ENCODE measurements at places on chromosomes 6 and 20.

DNA sequence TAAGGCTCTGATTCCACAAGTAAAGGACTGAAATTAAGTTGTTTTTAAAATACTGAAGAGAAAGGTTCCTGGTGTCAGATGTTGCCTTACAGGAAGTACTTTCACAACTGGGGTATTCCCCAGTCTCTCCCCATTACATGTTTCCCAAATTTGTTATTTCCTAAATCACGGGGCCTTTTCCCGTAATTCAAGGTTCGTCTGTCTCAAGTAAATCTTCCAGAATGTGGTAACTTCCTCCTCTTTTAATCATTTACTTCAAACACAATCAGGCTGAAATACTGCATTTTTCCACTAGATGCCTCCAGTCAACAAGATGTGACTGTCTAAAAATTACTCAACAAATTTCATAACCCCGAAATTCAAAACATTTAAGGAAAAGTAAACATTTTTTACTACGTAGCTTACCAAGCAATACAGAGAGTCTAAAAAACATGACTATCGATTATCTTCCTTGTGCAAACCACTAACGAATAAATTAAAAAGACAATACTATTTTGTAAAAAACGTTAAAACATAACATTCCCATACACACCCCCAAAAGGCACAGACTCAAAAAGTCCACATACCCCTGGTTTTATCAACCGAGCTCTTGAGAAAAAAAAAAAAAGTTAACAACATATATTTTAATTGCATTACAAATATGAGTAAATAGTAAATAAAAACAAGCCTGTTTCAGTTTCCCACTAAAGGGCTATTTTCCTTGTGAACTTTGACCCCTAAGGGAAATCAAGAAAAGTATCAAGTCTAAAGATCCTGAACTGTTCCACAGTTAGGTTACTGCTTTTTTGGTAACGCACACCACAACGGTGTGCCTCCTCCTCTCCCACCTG is 1.7 kb downstream of the SOD2 start:
- DNase-seq: peak; percentile 97

GRCh38 chr20:50357783-50358161 is 152.4 kb upstream of the PTPN1 start:
- no peak for DNase-seq

GRCh38 chr6:113591896-113592827 is 265.0 kb upstream of the MARCKS start:
- peak; percentile 55 for DNase-seq

DNA sequence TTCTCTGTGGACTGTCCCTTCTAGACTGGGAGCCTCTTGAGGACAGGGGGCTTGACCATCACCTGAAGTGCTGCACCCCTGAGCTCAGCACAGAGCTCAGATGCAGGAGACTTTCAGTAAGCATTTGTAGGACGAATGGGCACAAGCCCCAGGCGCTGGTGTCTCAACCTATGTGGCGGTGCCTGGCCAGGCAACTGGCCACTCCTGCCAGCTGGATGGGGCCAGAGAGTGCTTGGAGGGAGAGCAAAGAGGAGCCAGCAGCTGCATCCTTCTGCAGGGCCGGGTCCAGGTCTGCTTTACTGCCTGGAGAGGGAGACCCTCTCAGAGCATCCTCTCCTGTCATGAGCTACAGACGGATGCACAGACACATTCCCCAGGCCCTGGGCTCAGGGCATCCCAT is 4.5 kb downstream of the PHACTR3 start:
- no peak for DNase-seq

GRCh38 chr6:142827991-142828390 is 117.0 kb downstream of the HIVEP2 start:
- no peak for DNase-seq

- no peak for DNase-seq
Observed at GRCh38 chr6:167702241-167702827, 124.4 kb upstream of the AFDN start.

DNA sequence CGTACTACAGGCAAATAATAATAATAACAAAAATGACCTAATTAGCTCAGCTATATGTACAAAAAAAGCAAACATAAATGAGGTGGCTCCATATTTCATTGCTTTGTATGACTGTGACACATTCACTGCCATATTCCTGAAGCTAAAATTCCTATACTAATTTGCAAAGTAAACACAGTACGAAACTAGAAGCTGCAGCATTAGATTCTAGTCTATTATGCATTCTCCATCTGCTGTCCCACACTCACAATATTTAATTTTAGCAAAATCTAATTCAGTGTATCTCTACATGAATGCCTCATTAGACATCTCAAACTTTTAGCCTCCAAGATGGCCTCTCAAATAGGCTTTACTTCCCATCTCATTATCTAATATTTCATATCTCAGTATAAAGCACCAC is 55.1 kb downstream of the ATG5 start:
- no peak for DNase-seq

- DNase-seq: peak; percentile 30
Observed at GRCh38 chr6:157891544-157892362, 68.7 kb downstream of the SNX9 start.

- DNase-seq: no peak
Observed at GRCh38 chr6:167345348-167345747, 20.5 kb downstream of the TTLL2 start.

- no peak for DNase-seq
Observed at GRCh38 chr20:4763261-4763660, 41.6 kb downstream of the PRND start.

GRCh38 chr6:75849329-75850025 is 100.4 kb downstream of the MYO6 start:
- DNase-seq: no peak

DNA sequence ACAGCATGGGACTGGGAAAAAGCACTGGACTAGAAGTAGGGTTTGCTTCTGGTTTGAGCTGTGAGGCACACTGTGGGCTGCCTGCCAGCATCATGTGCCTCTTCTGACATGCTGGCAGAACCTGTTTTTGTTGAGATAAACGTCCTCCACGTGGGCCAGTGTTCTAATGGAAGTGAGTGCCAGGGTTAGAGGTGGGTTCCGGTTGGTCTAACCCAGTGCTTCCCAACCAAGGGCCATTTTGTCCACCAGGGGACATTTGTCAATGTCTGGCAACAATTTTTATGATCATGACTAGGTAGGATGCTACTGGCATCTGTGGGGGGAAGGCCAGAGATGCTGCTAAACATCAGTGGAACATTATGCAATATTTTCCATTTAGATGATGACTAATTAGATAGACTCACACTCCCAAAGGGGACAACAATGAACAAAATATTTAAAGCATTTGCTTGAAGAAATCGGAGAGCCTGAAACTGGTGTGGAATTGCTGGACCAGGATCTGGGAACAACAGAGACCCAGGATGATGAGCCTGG is 7.8 kb upstream of the APMAP start:
- DNase-seq: peak; percentile 78

DNA sequence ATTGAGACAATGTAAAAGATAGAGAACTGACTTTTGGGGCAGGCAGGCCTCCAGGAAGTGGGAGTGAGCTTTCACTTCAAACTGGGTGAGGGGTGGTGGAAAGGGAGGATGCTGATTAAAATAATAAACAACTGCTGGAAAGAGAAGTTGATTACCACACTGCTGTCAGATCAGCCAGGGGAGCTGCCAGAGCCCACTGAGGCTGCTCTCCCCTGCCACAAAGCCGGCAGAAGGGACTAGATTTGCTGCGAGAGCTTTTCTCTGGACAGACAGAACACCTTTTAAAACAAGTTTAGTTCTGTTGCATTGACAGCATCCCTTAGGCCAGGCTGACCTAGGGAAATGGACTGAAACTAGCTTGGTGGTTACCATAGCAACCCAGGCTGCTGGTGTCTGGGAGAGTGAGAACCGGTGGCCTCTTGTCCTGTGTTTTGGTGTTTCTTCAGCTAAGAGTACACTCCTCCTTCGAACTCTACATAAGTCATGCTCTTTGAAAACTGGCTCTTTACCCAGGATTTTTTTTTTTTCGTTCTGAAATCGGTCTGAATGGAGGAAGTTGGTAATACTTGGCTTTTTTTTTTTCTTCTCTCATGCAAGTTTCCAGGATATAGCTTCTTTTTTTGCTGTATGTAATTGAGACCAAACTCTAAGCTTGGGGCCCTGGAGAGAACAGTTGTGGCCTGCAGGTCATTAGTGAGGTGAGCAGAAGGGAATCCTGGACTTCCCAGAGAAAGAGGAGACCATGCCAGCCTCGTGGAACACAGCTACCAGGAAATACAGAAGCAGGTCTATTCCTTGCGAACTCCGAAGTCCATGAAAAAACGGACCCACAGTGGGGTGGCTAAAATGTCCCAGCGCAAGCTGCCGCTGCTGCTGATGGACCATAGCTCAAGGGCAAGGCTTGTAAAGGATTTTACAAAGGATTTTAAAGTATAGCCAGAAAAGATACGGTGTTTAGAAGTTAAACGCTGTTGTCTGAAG is 374.4 kb downstream of the UTRN start:
- peak; percentile 68 for DNase-seq

DNA sequence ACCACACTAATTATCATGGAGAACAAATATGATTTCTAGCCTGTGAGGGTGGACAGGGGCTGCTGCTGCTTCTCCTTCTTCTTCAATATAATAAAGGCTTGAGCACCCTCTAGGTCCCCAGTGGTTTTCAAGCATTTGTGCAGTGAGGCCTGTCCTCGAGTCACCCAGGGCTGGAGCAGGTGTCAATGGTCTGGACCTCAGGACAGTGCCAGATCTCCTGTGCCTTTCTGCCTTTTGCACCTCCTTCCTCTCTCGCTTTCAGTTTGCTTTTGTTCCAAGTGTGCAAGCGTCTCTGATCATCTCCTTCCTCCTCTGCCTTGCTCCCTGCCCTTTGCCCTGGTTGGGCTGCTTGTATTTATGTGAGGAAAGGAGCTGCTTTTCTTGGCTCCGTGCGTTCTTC is 152.2 kb upstream of the SYNDIG1 start:
- DNase-seq: no peak

GRCh38 chr6:52019092-52019491 is 68.3 kb downstream of the PKHD1 start:
- no peak for DNase-seq

GRCh38 chr20:5719861-5720403 is 30.3 kb upstream of the SHLD1 start:
- DNase-seq: peak; percentile 68

GRCh38 chr6:136701045-136701444 is 91.2 kb downstream of the MAP3K5 start:
- no peak for DNase-seq

GRCh38 chr6:142637624-142638351 is 307.2 kb downstream of the HIVEP2 start:
- DNase-seq: no peak

DNA sequence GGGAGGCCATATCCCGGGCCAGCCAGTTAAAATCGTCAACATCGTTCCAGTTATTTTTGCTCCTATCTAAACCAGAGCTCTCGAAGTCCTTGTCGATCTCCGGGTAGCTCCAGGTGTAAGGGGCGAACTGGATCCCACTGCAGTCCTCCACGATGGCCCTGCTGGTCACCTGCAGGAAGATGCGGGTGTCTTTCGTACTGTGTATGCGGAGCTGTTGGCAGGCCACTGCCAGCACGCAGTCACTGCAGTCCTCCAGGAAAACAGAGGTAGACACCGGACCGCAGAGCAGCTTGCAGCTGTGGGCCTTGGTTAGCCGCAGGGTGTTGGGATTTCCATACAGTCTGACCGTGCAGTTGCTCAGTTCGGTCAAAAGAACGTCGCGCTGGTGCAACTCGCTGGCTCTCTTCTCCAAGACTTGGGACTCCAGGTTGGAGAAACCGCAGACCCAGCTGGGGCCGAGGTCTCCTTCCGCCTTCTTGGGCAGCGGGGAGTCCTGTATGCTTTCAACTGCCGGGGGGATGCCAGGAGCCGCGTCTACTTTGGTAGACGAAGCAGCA is 742 bp downstream of the TBCC start:
- peak; percentile 61 for DNase-seq

DNA sequence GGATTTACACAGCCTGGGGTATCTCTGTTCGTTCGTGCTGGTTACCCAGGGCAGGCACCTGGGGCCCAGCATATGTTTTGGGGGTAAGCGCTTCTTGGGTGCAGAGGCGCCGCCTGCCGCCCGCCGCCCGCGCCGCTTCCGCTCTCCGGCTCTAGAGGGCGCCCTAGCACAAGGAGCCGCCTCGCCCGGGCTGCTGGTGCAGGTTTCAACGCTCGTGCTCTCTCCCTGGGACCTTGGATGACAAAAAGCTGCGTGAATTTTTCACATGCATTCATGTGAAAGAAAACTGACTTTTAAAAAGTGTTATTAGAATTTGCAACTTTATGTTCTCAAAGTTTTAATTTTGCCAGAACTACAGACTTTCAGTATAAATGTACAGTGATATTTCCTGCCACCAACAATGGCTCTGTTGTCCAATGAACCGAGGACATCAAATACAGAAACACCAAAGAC is 32.5 kb downstream of the PRR18 start:
- DNase-seq: peak; percentile 31

DNA sequence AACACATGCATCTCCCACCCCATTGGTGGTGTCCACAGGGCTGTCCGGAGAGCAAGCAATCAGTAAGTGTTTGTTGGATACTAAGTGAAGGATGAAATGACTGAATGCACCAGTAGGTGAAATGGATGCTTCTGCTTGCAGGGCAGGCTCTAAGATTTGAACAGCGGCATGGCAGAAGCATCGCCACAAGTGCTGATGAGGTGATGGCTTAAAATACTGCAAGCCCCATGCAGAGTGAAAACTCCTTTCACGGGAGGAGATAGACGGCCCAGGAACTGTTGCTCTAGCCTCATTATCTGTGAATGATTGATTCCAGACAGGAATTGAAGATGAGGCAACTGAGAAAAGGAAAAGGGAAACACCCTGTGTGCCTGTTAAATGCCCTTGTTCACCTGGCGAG is 158.9 kb downstream of the LY86 start:
- no peak for DNase-seq

DNA sequence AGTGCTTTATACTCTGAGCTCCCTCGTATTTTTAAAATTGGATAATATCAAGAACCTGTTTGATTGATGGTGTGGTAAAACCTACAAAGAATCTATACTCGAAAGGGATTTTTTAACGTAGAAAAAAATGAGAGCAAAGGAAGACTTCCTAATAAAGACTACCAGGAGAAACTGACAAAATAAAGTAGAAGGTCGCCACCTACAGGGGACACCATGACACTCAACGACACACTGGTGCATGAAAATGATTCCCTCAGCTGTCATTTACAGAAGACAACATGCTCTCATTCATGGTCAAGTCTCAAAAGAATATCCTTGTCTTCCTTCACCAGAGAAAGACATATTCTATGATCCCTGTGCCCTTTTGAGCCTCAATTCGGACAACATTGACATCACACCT is 10.1 kb upstream of the NHSL1 start:
- DNase-seq: peak; percentile 43

GRCh38 chr20:49999329-49999728 is 16.5 kb downstream of the SNAI1 start:
- DNase-seq: no peak

GRCh38 chr6:137892271-137892708 is 25.2 kb downstream of the TNFAIP3 start:
- DNase-seq: peak; percentile 90

GRCh38 chr6:103784117-103784516 is 1075.6 kb downstream of the HACE1 start:
- no peak for DNase-seq

DNA sequence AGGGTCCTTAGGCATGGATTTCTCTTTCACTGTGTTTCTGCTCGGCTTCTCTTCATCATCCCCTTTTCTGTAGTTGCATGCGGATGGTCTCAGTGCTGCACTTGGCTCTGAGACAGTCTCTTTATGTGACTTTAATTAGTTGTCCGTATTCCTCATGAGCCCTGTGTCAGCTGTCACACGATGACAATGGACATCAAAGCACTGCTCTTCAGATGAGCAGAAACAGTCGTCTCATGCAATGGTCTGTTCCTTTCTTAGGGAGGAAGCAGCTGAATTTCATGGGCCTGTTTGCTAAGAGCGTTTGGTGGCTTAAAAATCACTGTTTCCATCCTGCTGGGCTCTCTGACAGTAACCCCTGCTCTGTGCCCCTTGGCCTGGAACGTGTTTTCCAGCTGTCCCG is 64.9 kb downstream of the SYTL3 start:
- no peak for DNase-seq
